Activated T-cell treated with anti-CD3 and anti-CD28 coated beads for 4 hours (primary cell): ENCODE measurements at places on chromosomes 7 and 10.

DNA sequence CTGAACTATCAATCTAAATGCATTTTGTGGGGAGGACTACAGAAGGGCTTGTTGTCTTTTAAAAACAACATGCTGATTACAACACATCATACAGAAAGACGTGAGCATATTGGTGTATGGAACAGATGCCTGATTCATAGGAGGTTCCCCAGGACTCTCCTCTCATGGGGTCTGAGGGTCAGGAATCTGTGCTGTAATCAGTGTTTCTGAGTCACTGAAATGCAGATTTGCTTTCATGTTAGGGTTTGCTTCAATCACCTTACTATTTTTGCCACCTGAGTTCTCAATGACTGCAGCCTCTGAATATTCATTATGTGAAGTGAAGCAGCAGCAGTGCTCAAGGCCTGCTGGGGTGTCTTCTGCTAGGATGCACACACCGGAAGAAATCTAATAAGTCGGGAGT is 550 bp upstream of the ANK3 start:
- DNase-seq, result no peak

DNA sequence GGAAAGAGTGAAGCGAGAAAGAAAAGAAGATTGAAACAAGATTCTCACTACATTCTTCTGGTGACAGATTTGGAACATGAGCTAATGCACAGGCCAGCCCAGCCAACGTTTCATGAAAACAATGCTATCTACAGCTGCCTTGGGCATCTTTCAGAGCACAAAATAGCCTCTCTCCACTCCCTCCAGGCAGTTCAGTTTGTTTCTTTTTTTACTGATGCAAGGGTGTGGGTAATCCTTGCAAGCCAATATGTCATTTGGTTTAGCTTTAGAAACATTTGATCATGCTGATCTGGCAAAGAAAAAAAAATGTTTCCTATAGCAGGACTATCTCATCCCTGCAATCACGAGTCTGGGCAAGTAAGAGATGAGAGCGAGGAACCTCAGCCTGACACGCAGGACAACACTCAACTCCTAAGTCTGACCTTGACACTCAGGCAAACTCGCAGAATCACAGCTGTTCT is 35.9 kb downstream of the SVIL start:
- no peak for DNase-seq

DNA sequence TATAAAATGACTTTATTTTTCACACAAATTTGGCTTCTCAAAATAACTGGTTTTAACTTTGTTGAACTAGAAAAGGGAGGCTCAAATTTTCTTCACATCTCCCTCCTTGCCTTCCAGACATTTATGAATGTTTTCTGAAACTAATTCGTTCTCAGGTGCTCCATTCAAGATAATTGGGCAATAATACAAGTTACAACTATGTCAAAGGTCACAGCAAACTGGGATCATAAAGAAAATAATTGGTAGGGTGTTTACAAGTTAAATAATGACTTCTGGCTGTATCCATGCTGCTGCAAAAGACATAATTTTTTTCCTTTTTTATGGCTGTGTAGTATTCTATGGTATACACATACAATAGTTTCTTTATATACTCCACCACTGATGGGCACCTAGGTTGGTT is 75.3 kb downstream of the MINPP1 start:
- DNase-seq, result no peak

DNA sequence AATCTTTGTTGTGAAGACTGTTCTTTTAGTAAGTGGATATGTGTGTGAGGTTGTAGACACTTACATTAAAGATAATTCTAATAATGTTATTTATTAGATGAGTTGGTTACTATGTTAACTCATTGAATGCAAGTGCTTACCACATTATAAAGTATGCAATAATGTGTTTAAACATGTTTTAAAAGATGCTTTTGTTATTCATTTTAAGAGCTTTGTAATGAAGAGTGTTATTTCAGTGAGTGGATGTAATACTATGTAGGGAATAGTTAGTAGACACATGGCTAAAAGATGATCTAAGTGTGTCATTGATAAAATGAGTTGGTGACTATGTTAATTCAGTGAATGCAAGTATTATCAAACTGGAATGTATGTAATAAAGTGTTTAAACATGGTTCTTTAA is 70.0 kb upstream of the VOPP1 start:
- DNase-seq, result no peak

GRCh38 chr7:159027056-159027788 is 117.4 kb downstream of the VIPR2 start:
- DNase-seq, result no peak

DNA sequence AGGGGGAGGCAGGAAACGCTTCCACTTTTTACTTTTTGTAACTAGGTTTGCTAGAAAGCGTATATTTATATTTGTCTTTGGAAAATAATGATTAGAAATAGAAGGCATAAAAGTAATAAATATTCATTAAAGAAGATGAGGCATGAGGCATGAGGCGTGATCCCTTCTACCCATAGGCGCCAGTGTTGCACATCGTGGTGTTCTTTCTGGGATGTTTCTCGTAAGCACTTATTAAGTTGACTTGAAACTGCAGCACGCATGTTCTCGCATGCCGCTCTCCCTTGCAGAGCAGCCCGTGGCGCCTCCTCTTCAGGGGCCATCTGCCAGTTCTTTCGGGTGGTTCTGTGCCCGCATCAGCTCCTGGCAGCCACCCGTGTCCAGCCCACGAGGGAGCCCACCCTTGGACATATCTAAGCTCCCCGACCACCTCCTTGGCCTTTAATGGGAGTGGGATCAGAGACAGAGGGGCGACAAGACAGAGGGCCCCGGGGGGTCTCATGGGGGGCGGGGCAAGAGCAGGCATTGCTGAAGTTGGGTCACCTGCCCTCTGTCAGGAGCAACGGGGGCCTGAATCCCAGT is 28.5 kb upstream of the CSGALNACT2 start:
- DNase-seq, result no peak

DNA sequence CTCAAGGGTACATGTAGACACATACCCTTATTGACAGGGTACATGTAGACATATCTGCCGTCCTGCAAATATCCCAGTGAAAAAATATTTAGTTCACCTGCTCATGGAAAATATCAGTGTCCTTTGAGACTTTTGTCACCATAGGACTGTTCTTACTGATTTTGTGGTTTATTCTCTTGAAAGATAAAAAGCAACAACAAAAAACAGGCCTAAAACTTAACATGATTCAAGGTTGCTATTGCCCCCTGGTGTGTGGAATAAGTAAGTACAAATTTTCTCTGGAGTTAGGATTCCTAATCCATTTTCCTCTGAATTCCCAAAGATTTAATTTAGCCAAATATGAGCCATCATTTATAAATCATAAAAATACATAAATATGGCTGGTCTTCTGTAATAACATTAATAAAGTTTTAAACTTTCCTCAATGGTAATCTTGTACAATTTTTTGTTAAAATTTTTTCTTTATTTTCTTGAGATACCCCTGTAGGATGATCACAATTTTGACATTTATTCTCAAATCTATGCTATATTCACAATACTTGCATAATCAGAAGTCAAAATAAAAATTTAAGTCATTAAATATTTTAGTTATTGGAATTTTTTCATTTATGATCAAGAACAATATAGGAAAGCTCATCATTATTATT is 741.4 kb upstream of the POT1 start:
- no peak for DNase-seq

DNA sequence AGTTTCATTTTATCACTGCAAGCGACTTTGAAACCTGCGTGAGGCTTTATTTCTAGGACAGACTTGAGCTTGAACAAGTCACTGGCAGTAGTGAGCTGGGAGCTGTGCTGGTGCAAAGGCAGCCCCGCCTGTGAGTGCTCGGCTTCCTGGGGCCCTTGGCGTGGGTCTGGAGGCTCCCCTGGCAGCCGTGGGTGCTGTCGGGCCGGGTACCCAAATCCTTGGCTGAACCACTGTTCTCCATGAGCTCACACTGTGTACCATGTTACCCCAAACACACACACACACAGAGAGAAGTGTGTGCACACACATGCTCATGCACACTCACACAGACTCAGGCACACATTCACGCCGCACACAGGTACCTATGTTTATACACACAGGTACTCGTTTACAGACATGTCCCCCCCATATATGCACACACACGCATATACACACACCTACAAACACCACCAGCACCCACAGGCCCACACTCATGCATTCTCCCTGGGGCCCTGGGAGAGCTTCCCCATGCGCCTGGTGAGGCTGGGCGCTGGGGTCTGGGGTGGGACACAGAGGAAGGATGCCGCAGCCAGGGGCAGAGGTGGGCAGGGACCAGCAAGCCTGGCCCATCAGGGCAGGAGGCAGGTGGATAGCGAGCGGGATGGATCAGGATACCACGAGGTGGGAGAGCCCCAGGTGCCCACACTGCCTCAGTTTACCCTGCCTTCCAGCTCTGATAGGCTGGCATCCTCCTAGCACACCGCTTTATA is 158.8 kb downstream of the ADARB2 start:
- no peak for DNase-seq

DNA sequence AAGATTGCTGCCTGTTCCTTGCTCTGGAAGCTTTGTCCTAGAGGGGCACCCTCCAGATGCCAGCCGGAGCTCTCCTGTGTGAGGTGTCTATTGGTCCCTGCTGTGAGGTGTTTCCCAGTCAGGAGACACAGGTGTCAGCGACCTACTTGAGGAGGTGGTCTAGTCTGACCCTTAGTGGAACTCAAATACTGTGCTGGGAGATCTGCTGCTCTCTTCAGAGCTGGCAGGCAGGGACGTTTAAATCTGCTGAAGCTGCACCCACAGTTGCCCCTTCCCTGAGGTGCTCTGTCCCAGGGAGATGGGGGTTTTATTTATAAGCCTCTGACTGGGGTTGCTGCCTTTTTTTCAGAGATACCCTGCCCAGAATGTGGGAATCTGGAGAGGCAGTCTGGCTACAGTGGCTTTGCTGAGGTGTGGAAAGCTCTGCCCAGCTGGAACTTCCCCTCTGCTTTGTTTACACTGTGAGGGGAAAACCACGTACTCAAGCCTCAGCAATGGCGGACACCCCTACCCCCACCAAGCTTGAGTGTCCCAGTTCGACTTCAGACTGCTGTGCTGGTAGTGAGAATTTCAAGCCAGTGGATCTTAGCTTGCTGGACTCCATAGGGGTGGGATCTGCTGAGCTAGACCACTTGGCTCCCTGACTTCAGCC is 119.2 kb downstream of the PPP1R9A start:
- DNase-seq, result no peak

GRCh38 chr7:25850735-25851134 is 301.3 kb upstream of the NFE2L3 start:
- DNase-seq, result no peak

DNA sequence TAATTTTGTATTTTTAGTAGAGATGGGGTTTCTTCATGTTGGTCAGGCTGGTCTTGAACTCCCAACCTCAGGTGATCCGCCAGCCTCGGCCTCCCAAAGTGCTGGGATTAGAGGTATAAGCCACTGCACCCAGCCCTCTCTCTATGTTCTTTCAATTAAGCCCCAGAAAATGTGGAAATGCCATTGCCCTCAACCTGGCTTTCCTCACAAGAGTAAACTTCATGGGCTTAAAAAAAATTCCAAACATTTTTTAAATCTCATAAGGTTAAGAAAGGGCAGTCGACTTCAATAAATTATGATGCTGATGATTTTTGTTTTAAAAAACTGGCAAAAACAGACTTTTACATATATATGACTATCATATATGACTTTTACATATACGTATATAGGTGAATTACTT is 107.6 kb downstream of the TES start:
- no peak for DNase-seq

- DNase-seq, result no peak
Observed at GRCh38 chr10:42898037-42898960, 115.7 kb downstream of the BMS1 start.

GRCh38 chr10:74683067-74683466 is 143.3 kb upstream of the KAT6B start:
- DNase-seq, result no peak

DNA sequence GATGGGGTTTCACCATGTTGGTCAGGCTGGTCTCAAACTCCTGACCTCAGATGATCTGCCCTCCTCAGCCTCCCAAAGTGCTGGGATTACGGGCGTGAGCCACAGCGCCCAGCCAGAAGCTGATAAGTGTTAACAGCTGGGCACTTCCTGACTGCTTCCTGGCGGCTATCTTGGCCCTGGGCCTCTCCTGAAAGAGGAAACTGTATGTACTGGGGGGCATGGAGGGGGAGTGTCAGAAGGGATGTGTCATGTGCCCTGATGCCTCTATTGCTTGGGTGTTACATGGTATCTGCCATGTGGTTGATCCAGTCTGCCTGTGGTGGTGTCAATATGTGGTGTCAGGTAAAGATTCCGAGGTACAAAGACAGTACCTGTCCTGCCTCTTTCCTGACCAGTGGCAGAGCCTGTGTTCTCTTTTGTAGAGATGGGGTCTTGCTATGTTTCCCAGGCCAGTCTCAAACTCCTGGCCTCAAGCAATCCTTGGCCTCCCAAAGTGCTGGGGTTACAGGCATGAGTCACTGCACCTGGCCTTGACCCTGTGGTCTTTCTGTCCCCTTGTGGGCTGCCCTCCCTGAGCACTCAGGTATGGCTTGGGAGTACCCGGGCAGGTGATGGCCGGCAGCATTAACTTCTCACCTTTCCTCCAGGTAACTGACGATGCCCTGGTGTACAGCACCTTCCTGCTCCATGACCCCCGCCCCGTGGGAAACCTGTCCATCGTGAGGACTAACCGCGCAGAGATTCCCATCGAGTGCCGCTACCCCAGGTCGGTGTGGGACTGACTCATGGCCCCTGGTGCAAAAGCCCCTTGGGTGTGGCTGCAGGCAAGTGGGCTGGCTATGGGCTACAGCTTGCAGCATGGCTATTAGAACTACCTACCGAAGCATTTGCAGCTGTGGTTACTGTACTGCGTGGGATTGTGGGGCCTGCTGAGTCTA is 4.4 kb downstream of the ZP3 start:
- no peak for DNase-seq

DNA sequence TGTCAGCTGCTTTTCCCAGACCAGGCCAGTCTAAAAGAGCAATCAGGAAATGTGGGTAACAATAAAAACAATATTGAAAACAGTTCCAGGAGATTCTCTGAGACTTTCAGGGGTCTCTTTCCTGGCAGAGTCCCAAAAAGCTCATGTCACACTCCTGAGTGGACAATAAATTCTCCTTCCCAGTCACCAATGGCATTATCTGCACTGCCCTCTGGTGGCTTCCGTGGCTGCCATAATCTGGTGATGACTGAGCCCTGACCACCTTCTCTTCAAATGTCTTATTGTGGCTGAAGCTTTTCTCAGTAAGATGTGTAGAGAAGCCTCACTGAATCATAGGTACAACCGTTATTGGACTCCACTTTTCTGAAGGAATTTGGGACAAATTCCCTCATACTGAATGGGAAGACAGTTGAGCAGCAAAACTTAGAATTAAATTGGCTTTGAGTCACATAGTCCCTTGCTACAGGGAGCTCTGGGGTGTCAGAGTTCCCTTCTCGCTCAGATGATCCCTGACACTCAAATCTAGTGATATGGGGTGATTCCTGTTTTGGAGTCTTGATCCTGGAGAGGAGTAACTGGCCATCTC is 24.4 kb upstream of the ASAH2 start:
- DNase-seq, result no peak

- no peak for DNase-seq
Observed at GRCh38 chr10:6995831-6996230, 415.0 kb downstream of the SFMBT2 start.

GRCh38 chr7:121459148-121459547 is 63.0 kb upstream of the FAM3C start:
- DNase-seq, result no peak

- no peak for DNase-seq
Observed at GRCh38 chr7:28939844-28940544, 18.1 kb downstream of the TRIL start.
